ENCODE measurements at places on chromosomes 6 and 20.

- no peaks in the 10 kb centered on the region for H3K4me1 ChIP-seq
- DNase-seq = no peak
- no peaks in the 10 kb centered on the region for H3K27me3 ChIP-seq
- H3K36me3 ChIP-seq = no peaks in the 10 kb centered on the region
- H3K4me3 ChIP-seq = no peak overlapping the region
- H3K27ac ChIP-seq = no peak overlapping the region
Observed at GRCh38 chr6:89378628-89379027, 26.1 kb upstream of the UBE2J1 start.

DNA sequence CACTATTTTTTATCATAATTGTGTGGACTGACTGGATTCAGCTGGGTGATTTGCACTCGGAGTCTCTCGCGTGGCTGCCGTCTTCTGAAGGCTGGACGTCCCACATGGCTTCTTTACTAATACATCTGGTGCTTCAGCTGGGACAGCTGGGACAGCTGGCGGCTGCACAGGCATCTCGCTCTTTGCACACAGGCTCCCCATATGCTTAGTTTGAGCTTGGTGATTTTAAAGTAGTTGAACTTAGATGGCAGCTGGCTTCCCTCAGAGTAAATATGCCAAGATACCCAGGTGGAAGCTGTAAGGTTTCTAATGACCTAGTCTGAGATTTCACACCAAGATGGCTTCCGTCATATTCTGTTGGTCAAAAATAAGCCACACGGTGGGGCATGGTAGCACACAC, 38.7 kb upstream of the PPP1R3G start:
- H3K27ac ChIP-seq = no peak overlapping the region
- H3K36me3 ChIP-seq = no peaks in the 10 kb centered on the region
- DNase-seq = no peak
- H3K27me3 ChIP-seq = no peaks in the 10 kb centered on the region
- no peak overlapping the region for H3K4me3 ChIP-seq
- H3K4me1 ChIP-seq = no peaks in the 10 kb centered on the region

GRCh38 chr20:33589059-33589458, 73.1 kb upstream of the C20orf144 start:
- H3K4me1 ChIP-seq = peaks cover 7% of the 10 kb centered on the region
- H3K27me3 ChIP-seq = no peaks in the 10 kb centered on the region
- H3K36me3 ChIP-seq = no peaks in the 10 kb centered on the region
- no peak overlapping the region for H3K27ac ChIP-seq
- no peak overlapping the region for H3K4me3 ChIP-seq
- DNase-seq = no peak

GRCh38 chr6:89471287-89471867, 38.4 kb downstream of the ANKRD6 start:
- H3K4me1 ChIP-seq = peaks cover 16% of the 10 kb centered on the region
- no peak for DNase-seq
- no peak overlapping the region for H3K4me3 ChIP-seq
- no peaks in the 10 kb centered on the region for H3K36me3 ChIP-seq
- H3K27me3 ChIP-seq = no peaks in the 10 kb centered on the region

DNA sequence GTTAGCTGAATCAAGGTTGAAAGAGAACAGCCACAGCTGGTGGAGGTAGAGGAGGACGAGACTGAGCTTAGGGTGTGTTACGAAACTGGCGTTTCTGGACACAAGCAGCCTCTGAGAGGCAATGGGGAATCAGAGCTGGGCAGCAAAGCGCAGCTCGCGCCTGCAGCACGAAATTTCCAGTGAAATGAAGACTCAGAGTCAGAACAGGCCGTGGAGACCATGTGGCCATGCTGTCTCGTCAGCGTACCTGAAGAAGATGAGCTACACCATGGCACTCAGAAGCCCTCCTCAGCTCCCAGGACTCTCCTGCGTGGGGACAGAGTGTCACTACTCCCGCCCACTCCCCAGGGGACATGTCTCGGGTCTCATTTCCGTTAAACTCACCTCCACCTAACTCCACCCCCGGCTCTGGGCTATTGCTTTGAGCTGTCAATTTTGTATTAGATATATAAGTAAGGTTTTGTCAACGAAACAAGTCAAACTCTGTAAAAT, 256.9 kb downstream of the ERMARD start:
- H3K4me3 ChIP-seq = no peak overlapping the region
- peaks cover 5% of the 10 kb centered on the region for H3K4me1 ChIP-seq
- DNase-seq = no peak
- H3K27ac ChIP-seq = no peak overlapping the region

DNA sequence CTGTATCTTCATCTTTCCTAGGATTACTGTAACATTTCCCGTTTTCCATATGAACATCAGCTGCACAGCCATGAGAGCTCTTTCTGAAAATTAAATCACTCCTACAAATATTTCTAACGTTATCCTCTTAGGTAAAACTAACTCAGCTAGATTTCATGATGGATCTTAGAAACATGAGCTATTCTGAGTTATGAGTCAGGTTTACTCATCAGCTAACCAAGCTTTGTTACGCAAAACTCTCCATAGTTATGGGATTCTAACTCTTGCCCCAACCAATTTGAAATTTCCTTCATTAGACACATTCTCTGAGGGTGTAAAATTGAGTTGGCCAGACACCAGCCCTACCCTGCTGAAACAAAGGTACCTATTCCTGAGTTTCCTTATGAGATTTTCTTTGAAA, 14.0 kb downstream of the DEFB110 start:
- H3K4me3 ChIP-seq = no peak overlapping the region
- H3K27ac ChIP-seq = no peak overlapping the region
- H3K36me3 ChIP-seq = no peaks in the 10 kb centered on the region
- no peak for DNase-seq

- peaks cover 100% of the 10 kb centered on the region for H3K36me3 ChIP-seq
- H3K27ac ChIP-seq = no peak overlapping the region
- H3K4me1 ChIP-seq = peaks cover 3% of the 10 kb centered on the region
- DNase-seq = peak; percentile 48
- H3K4me3 ChIP-seq = no peak overlapping the region
Observed at GRCh38 chr20:50582092-50582491, 71.9 kb downstream of the PTPN1 start.

- H3K4me3 ChIP-seq = no peak overlapping the region
- H3K36me3 ChIP-seq = peaks cover 73% of the 10 kb centered on the region
- H3K4me1 ChIP-seq = peaks cover 61% of the 10 kb centered on the region
- no peak overlapping the region for H3K27ac ChIP-seq
Observed at GRCh38 chr20:38147163-38147562, 17.9 kb downstream of the TGM2 start.

Data from upper lobe of right lung (tissue), 1 donor.